Right lung (tissue), 10 donors: ENCODE measurements at places on chromosomes 12 and 14. TPM values are rescaled to one million over a fixed set of nuclear protein-coding genes. Genes with fewer than 3 reads are reported as not detected.

The MYL2 gene
- polyA plus RNA-seq, result 0.60 TPM

The KRT73 gene
- polyA plus RNA-seq, result 0.19 TPM

The LRP6 gene
- 66.2 TPM for polyA plus RNA-seq

The GUCY2C gene
- polyA plus RNA-seq, result 0.21 TPM

The LTB4R gene
- 6.4 TPM for polyA plus RNA-seq

The RASSF8 gene
- 39.3 TPM for polyA plus RNA-seq

The LUM gene
- 945 TPM for polyA plus RNA-seq

The SELPLG gene
- polyA plus RNA-seq, result 3.6 TPM

The DDN gene
- polyA plus RNA-seq, result 0.05 TPM

The GPRC5A gene
- 8.8 TPM for polyA plus RNA-seq

The EPYC gene
- polyA plus RNA-seq, result not detected

The LRRC43 gene
- 4.3 TPM for polyA plus RNA-seq
